Uterus (tissue), 4 donors: ENCODE measurements at places on chromosomes 11 and 22.

DNA sequence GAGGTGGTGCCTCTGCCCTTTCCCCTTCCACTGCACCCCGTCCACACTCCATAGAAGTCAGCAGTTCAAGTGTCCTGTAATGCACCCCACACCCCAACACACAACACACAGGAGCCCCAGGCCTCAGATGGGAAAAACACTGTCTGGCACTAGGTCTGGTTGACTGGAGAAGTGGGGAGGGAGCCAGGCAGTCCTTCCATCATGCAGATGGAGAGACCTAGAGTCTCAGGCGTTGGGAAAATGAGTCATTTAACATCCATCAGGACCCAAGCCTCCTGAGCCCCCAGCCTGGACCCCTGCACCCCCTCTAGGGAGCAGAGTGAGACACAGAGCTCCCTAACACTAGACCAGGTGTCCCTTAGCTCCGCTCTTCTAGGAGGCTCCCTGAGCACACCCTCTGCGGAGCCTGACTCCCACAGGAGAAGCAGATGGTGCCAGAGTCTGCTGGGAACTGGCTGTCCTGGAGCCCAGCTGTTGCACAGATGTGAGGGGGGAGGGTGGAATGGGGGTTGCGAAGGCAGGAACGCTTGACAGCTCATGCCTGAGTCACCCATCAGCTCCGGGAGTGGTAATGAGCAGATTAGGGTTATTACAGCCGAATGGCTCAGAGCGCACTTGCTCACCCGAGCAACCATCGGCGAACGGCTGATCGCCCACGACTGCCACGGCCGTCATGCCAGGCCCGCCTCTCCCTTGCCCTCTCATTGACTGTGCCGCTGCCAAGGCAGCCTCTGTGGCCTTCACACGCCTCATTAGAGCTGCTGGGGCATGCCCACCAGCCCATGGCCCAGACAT, 22.1 kb upstream of the SYT7 start:
- peak; percentile 93 for DNase-seq

GRCh38 chr11:120132645-120133185, 5.2 kb downstream of the TRIM29 start:
- DNase-seq, result no peak

DNA sequence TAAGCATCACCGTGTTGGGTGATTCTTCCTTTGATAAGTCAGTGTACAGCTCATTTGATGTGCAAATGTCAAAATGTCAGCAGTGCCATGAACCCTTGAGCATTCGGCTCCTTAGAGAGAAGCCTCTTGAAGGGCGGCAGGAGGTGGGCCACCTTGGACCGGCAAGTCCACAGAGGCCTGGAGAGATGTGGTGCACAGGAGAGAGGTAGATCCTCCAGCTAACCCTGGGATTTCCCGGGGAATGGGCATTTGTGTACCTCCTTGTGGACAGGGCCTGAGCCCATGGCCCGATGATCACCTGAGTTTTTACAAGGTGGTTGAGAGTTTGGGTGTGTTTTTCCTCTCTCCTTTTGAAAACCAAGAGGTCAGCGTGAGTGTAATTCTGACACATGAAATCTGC, 133.2 kb upstream of the RCN1 start:
- no peak for DNase-seq

DNA sequence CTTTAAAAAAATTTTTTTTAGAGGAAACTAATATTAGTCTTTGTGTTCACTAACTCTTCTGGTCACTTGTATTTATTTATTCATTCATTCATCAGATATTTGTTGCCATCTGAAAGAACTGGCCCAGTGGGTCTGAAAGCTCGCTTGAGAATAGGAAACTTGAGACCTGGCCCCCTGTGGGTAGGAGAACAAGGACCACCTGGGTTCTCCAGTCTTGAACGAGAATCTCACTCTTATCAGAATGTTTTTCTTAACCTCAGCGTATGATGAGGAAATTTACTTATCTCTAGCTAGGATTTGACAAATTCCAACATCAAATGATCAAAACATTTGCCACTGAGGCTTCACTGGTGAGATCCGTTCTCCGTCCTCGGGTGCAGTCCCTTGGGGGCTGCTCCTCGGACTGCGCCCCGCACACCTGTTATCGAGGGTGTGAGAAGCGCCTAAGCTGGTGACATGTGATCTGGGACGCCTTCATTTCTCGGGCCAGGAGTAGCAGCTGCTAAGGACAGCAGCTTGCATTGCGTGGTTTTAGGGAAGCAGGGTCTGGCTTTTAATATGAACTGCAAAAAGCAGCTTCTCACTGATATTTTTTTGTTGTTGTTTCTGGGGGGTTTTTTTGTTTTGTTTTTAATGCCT, 6.3 kb downstream of the C22orf31 start:
- DNase-seq, result no peak

- no peak for DNase-seq
Measured at GRCh38 chr11:19474954-19475721, 234.4 kb upstream of the E2F8 start.
